Activated T-helper 1 cell treated with Interleukin-2 at 50 U/mL for 16 hours (primary cell): ENCODE measurements at places on chromosomes 3 and 15.

DNA sequence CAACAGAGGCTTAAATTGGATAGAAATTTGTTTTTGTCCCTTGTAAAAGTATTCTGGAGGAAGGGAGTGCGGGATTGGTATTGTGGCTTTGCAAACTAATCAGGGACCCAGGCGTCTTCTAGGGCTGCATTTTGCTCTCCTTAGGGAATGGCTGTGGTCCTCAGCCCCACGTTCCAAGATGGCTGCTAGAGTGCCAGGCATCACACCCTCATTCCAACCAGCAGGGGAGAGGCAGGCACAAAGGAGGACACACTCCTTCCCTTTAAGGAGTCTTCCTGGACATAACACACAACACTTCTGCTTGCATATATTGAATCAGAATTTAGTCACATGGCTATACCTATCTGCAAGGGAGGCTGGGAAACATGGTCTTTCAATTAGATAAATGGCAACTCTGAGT, 174.5 kb upstream of the LYSMD4 start:
- DNase-seq = no peak

GRCh38 chr15:48360841-48361240, 29.6 kb downstream of the DUT start:
- no peak for DNase-seq

DNA sequence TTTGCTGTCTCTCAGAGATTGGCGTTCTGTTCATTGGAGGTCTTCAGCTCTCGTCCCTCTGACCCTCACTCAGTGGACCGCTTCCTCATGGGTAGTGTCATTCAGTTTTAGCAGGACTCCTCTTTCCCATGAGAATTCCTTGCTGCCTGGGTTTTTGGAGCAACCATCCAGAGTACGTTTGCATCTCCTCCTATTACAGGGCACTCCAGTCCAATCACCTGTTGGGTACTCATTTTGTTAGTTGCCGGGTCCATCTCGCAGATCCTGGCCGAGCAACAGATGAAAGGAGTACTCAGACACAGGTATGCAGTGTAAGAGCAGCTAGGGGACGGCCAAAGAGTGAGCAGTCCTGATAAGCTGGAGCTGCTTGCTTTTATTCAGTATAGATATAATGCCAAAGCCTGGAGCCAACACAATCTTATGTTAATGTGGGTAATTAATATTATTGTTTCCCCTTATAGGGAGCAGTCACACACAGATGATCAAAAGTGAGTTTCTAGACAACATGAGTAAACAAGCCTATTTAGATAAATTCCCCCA, 49.6 kb downstream of the ISG20 start:
- no peak for DNase-seq

GRCh38 chr15:52872036-52872818, 82.1 kb upstream of the ONECUT1 start:
- no peak for DNase-seq

- DNase-seq = no peak
Observed at GRCh38 chr3:177441813-177442646, 244.7 kb upstream of the TBL1XR1 start.

- DNase-seq = no peak
Observed at GRCh38 chr3:123781571-123782275, 102.4 kb downstream of the MYLK start.

GRCh38 chr15:47374222-47374621, 343.1 kb upstream of the SEMA6D start:
- DNase-seq = no peak

DNA sequence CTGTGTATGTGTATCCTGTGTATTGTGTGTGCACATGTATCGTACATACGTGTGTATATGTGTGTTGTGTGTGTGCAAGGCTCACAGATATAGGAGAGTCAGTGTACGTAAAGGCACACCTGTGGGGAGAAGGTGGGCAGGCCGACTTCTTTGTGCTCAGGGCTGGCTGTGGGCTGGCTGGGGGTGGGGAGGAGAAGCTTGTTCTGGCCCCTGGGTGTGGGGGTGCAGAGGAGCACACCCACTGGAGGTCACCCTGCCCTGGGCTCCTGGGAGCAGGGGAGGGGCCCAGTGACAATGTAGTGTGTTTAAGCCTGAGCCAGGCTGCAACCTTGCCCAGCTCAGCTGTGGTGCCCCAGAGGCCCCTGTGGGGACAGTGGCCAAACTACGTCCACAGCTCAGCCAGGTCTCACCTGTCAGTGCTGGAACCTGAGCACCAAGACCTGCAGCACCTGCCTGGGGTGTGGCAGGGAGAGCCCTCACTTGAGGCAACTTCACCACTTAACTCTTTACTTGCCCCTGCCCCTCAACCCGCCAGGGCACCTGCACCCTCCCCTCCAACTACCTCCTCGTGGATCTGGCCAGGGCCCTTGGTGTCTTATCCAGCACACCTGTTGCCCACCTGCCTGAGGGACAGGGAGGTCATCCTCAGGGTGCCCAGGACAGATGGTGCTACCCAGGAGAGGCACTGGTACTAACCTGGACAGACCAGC, 2.6 kb upstream of the HHATL start:
- DNase-seq = no peak

DNA sequence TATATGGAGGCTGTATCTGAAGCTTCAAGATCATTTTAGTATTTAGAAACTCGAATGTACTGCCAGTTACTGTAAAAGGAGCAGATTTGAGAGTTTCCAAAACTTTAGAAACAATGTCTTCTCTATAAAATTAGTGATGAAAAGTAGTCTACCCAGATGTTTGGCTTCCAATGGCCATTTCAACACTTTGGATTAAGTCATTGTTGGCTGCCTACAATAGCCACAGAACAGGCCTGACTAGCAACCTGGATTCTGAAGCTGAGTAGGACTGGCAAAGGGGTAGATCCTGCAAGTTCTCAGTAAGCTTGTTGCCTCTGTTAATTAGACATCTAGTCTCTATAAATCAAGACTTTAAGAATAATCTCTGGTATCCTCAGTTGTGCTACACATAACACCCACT, 239.0 kb upstream of the KCNMB2 start:
- DNase-seq = no peak

GRCh38 chr3:47193871-47194859, 30.3 kb upstream of the SETD2 start:
- no peak for DNase-seq

DNA sequence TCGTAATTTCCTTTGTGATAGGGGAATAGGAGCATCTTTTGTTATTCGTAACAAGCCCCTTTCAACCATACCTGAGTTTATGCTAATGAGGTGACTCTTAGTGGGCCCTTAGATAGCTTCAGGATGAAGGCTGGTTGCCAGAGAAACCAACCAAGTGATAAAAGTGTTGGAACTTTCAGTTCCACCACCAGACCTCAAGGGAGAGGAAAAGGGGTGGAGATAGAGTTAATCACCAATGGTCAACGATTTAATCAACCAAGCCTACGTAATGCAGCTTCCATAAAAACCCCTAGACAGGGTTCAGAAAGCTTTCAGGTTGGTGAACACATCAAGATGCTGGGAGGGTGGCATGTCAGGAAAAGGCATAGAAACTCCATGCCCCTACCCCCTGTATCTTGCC, 33.0 kb downstream of the HERC1 start:
- DNase-seq = no peak

GRCh38 chr3:19735111-19735510, 198.9 kb downstream of the EFHB start:
- no peak for DNase-seq

GRCh38 chr15:40381818-40382529, 547 bp upstream of the KNSTRN start:
- no peak for DNase-seq

GRCh38 chr3:32819551-32820348, 2.0 kb downstream of the TRIM71 start:
- no peak for DNase-seq

DNA sequence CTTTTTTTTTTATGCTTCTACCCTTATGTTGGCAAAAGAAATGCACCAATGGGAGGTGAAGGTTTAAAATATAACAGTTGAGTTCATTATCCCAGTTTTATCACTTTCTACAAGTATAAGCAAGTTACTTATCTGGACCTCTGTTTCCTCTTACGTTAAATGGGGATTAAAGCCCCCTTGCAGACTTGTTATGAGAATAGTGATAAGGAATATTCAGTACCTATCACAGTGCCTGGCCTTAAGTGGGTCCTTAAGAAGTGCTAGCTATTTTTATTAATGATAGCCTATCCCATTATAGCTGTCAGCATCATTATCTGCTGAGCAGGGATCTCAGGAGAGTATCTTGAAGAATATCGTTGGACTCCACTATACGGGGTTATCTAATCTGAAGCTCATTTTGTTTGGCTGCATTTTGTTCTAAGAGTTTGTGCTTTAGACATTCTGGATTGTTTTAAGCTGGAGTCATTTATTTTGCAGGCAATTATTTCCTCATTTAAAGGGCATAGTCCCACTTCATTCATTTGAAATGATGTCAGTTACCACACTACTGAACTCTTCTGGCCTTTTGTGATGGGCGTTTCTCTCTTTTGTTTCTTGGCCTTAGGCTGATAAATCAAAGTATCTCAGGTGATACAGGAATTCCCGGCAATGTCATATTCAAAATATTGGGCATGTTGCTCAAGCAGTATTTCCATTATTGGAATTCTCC, 28.8 kb downstream of the RAB8B start:
- no peak for DNase-seq

- no peak for DNase-seq
Observed at GRCh38 chr15:90807786-90808086, 60.7 kb upstream of the FURIN start.

- DNase-seq = no peak
Observed at GRCh38 chr15:60423537-60423936, 25.8 kb upstream of the ANXA2 start.

DNA sequence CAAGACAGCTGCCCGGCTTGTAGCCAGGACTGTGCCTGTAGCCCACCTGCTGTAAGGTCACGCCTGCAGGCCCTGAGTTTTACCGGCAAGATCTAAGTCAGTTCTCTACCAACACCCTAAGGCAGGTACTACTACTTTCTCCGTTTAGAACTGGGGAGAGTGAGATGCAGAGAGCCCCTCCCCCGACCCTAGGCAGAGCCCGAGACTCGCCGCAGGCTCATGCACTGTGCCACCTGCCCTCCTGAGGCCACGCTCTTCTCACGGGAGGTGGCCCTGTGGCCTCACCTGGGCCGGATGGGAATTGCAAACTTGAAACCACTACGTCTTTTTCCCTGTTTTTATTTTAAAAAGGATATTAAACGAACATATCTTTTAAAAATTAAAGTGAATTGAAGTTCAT, 36.9 kb upstream of the PCSK6 start:
- DNase-seq = no peak

- no peak for DNase-seq
Observed at GRCh38 chr15:75407083-75407482, 38.7 kb upstream of the MAN2C1 start.

DNA sequence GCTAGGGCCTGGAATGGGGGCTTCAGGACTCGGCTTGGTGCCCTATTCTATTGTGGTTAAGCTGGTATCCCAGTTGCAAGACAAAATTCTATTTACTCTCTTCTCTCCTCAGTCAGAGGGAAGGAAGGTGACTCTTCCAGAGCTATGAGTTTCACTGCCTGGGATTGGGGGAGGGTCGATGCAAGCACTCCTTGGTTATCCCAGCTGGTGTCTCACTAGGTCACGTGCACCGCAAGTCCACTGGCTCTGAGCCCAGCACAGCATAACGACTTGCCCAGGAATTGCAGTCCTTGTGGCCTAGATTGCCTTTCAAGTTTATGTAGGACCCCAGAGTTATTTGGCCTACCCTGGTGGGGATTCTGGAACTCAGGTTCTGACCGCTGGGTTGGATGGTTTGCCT, 958.8 kb downstream of the IGSF11 start:
- DNase-seq = no peak

DNA sequence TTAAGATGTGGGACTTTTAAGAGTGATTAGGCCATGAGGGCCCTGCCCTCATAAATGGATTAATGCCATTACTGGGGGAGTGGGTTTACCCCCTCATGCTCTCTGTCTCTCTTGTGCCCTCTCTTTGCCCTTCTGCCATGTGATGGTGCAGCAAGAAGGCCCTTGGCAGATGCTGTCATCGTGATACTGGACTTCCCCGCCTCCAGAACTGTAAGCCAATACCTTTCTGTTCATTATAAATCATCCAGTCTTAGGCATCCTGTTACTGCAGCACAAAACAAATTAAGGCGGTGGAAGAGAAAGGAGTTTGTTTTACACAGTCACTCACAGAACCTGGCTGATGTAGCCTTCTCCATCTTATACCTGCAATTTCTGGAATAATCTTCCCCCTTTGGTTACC, 360.3 kb upstream of the TBL1XR1 start:
- no peak for DNase-seq

DNA sequence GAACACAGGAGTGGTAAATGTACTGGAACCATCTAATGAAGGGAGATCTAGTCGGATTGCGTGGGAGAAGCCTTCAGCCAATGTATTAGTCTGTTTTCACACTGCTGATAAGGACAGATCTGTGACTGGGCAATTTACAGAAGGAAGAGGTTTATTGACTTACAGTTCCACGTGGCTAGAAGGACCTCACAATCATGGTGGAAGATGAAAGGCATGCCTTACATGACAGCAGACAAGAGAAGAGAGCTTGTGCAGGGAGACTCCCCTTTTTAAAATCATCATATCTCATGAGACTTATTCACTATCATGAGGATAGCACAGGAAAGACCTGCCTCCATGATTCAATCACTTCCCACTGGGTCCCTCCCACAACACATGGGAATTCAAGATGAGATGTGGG, 17.0 kb downstream of the HRG start:
- DNase-seq = no peak

DNA sequence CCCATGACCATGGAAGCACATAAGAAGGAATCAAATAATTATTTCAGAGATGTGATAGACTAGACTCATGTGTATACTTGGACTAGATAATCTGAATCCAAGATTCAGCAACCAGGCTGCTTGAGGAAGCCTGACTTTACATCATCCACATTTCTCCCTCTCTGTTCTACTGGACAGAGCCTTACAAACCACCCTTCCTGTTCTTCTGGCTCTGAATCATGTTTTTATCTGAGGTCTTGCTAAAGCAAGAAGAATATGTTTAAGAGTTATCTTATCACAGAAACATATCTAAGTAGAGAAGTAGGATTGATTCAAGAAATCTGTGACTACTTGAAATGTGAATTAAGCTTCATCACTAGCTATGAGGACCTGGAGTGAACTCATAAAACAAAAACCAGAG, 71.1 kb upstream of the SLC24A5 start:
- no peak for DNase-seq

DNA sequence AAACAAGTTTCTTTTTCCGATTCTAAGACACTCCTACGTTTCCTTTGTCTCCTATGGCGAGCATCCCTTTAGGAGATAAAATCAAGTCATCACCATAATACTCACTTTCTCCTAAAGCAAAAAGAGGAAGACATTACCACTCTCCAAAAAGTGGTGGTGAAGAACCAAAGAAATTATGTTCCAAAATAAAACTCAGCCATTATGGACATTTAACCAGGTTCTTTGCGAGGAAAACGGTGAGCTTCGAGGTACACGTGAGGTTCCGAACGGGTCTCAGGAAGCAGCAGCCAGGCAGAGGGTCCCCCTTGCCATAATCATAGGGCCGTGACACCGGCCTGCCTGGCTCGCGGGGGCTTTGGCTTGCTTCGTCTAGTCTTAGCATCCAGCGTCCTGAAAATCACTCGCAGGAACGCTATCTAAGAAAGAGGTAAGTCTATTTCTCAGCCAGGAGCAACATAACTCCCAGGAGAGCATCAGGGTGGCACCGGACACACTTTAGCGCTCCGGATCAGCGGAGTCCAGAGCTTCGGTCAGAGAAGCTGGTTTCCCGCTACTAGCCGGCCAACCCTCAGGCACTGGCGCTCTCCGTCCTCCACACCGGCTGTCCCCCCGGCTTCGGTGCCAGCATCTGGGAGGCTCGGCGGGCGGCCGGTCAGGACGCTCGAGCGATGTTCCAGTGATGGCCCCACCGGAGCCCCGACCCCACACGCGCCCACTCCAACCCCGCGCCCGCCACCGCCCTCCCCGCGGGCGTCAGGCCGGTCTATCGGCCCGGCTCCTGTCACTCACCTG, 581 bp downstream of the IP6K1 start:
- DNase-seq = no peak
